ENCODE measurements at places on chromosomes 16 and 17.

DNA sequence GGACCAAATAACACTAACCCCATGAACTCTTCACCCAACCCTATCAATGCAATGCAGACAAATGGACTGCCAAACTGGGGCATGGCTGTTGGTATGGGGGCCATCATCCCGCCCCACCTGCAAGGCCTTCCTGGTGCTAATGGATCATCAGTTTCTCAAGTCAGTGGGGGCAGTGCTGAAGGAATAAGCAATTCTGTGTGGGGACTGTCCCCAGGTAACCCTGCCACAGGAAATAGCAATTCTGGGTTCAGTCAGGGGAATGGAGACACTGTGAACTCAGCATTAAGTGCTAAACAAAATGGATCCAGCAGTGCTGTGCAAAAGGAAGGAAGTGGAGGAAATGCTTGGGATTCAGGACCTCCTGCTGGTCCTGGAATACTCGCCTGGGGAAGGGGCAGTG, 78.9 kb downstream of the TMC6 start:
- no peak for DNase-seq

DNA sequence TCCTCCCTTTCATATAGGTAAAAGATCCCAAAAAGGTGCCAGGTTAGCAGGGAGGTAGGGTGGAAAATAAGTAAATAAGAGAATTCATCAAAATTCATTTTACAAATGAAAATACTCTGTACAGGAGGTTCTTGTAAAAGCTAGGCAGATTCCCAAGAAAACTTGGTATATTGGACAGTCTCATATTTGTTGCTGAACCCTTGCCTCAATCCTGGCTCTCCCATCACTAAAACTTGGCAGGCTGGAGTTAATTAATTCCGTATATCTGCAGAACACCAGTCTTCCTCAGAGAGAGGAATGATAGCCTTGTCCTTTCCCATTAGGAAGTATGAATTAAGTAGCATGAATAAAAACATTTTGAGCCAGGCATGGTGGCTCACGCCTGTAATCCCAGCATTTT, 66.2 kb upstream of the MTMR4 start:
- DNase-seq, result no peak

- DNase-seq, result no peak
Observed at GRCh38 chr17:49578414-49578813, 2.7 kb downstream of the NXPH3 start.

DNA sequence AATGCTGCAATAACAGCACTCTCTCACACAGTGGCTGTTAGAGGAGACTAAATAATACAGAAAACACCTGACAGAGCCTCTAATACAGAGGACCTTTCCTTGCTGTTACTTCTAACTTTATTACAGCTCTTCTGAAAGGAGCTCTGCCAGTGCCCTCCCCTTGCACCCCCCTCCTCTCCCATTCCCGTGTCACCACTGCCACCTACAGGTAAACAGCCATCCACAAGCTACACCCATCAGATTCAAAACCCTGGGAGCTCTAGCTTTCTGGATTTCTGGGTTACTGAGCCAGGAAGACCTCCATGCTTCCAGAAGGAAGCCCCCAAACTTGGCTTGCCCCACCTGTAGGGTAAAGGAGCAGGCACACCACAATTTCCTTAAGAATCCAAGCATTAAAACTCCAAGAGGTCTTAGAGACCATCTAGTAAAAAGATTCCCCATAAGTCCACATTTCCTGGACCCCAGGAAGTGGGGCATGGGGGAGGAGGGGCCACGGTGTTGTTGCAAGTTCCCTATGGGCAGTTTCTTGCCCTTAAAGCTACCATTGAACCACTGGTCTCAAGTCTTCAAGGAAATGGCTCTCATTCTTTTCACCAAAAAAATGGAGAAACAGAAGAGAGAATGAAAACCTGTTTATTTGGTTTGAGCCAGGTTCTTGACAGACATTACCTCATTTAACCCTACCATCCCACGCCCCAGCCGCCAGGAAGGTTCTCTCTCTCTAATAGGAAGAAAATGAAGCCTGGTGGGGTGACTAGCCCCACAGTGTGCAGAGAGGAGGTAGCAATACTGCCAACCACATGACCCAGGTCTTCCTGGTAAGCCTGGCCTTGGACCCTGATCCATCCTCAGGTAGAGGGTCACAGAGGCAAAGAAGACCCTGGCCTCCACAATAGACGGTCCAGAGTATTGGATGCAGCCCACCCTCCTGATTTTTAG, 52.8 kb downstream of the TOM1L2 start:
- DNase-seq, result peak; percentile 73

DNA sequence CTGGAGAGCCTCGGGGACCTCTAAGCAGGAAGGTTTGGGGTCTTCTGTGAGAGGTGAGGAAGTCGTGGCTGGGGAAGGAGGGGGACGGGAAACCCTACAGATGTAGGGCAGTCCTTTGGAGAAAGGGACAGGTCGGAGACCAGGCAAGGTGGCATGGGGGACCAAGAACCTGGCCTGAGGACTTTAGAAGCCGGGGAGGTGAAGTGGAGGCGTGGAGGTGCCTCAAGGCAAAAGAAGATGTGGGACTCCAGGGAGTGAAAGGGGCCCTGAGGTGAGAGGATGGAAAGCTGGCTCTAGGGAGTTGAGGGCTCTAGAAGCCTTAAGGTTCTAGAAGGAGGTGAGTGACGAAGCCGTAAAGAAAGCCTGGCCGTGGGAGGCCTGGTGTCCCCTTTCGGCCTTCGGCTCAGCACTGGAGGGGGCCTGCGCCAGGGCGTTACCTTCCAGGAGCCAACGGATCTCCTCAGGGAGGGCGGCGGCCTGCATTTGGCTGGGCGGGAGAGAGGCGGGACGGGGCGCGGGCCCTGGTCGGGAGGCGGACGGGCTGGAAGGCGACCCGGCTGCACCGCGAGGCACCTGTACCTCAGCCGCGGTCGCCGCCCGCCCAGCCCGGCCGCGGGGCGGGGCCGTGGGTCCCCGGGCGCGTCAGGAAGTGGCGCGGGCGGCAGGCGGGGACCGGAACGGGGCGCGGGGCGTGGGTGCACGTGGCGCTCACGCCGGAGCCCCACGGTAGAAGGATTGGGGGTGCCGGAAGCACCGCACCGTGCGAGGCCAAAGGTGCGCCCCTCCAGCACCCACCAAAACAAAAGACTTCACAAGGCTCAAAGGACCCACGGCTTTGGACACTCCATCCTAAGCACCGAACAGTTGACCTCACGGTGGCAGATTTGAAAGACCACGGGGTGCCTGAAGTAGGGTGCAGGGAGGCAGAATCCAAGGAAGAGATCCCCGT, at the start of gene SKAP1:
Gene SKAP1, minus strand, starts transcription at position 577 of the 949 bp plus-strand sequence.
- peak; percentile 39 for DNase-seq

- peak; percentile 94 for DNase-seq
Observed at GRCh38 chr16:1102921-1103635, 7.0 kb upstream of the C1QTNF8 start.

All from GM19239 (cell line).